ENCODE measurements at places on chromosomes 4 and X. TPM values are rescaled to one million over a fixed set of nuclear protein-coding genes. Genes with fewer than 3 reads are reported as not detected.

GRCh38 chr4:9964879-9965278 lies 56.4 kb downstream of the SLC2A9 start:
- DNase-seq: no peak

DNA sequence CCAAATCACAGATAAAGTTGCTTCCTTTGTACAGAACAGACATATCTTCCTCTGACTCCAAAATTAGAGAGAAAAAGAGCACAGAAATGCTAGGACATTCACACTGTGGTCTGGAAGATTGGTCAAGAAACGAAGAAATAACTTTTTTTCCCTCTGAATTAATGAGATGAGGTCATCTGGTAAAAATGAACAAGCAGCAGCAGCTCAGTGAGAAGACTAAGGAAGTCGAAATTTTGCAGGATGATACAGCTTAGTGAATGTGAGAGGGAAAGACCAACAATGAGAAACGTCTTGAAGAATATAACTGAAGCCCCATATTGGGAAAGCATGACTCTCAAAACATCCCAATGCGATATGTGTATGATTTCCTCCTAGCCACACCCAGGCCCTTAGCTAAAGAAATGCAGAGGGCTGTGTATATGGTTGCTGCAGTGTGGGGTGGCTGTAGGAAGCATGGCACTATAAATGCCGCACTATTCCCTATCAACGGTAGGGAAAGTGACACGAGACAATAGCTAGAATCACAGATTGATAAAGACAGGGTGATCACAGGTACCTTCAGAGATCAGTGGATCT lies 208.6 kb downstream of the VEGFC start:
- DNase-seq: no peak

DNA sequence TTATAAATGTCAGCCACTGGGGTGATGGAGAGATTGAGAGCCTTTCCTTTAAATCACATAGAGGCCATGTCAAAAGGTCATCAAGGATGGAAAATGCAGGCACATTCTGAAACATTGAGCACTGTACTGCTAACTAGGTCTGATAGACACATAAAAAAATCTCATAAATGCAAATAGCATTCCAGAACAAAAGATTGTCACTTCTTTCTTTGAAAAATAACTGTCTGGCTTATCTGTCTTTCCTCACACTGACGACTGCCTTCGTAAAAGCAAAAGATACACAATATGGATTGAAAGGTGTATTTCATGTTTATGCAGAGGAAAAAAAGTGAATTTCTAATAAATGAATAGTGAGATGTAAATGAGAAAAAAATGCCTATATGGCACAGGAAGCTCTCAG lies 59.9 kb downstream of the PABPC4L start:
- DNase-seq: no peak

DNA sequence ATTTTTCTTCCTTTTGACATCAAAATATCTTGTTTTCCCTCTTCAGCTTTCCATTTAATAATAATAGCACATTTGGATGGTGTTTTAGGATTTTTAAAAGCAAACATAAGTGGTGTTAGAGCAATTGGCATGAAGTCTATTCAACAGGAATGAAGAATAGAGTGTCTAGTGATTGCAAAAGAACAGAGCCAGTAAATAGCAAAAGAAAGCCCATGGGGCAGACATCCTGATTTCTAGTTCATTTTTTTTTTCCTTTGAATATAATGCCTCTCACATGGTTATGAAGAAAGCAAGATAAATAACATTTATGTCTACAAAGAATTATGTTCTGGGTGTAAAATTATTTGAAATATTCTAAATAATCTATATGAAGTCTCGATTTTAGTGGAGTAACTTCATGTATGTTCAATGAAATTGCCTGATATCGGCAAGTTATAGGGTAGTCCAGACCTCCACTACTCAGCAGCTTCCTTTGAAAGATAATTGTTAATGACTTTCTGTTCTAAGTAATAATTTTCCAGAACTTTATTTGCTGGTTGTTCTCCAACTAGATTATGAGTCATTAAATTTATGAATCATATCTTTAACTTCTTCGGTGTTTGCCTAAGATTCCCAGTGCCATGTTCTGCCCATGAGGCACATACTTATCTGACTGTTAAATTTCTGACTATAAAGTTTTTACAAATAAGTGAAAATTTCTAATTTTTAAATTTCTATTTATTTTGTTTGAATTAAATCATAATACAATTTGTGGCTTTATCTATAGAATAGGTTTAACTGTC lies 587.9 kb downstream of the TLL1 start:
- DNase-seq: no peak

The KLHL4 gene
- 6.5 TPM for polyA plus RNA-seq

GRCh38 chr4:186134861-186135260 lies 30.4 kb downstream of the FAM149A start:
- no peak for DNase-seq

DNA sequence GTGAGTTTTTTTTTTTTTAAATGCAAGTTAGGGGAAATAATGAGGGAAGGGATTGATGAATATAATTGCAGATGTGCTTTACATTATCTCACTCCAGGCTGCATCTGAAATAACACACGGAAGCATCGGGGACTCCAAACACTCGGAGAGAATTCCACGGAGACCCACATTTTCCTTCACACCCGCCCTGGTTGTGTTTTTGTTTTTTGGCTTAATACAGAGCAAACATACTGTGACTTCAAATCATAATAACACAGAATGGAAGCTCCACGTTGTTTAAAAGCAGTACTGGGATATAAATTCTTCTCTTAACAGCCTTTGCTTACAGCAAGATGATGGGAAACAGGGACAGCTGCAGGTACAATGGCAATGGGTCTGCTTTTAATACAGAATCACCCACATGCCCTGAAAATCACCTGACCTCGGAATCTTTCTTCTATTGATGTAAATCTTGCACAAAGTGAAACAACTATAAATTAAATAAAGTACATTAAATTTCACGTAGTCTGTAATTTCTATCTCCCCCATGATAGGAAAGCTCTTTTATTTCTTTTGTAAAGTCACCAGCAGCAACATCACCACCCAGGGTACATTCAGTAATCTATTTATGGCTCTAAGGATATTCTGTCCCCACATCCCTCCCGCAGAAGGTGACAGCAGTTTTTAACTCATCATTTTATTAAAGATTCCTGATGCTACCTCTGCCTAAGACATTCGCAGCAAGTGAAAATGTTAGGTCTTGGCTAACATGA lies 119.3 kb downstream of the ZNF827 start:
- no peak for DNase-seq

- DNase-seq: no peak
Observed at GRCh38 chrX:101759000-101759399, 99.3 kb upstream of the ARMCX2 start.

GRCh38 chrX:27463187-27463586 lies at the start of gene PPP4R3C:
PPP4R3C (minus strand) TSS chrX:27463341; CDS start chrX:27463296, 45 bp downstream.
- DNase-seq: no peak

DNA sequence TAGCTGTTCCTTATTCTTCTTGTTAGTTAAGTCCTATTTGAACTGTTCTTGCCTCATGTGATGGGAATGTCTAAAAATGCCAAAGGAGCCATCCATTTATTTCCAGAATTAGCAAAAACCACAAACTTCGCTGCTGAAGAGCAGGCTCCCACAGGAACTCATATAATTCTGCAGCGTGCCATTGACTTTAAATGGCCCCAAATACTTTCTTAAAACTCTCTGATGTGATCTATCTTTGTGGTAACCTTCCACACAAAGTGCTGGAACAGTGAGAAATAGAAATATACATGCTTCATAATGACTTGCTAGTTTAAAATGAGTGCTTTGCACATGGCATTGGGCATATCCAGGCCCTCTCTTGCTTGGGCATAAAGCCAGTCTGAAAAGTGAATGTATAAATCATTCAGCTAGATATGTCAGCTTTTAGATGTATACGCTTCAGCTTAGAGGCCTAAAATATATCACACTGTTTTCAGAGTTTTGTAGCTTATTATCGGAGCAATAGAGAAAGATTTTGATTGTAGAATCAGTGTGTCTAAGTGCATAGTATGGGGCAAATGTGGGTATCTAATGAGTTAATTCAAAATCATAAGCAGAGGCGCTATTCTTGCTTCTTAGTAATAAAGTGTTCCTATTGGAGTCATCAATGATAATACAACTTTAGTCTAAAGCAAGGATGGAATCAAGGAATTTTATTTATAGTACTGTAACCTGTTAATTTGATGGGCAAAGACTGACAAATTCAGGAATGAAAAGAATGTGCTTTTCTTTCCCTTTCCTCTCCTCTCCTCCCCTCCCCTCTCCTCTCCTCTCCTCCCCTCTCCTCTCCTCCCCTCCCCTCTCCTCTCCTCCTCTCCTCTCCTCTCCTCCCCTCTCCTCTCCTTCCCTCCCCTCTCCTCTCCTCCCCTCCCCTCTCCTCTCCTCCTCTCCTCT lies 392.2 kb upstream of the ZFP42 start:
- no peak for DNase-seq

DNA sequence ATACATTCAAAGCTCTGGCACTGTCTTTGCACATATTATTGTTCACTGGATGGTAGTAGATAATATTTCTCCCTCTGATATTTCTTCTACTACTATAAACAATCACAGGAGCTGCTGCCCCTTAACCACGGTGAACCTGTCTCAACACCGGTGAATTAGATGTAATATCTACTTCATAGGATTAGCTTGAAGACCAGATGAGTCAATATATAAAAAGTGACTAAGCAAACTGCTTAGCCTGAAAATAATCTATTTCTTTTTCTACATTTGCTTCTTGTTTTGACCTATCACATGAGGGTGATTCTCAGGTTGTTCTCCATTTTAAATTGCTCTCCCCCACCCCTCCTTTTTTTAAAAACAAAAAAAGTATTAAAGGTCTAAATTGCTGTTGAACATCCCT lies 645.5 kb downstream of the ANKRD50 start:
- no peak for DNase-seq

- no peak for DNase-seq
Observed at GRCh38 chrX:40282946-40283660, 185.3 kb upstream of the BCOR start.

DNA sequence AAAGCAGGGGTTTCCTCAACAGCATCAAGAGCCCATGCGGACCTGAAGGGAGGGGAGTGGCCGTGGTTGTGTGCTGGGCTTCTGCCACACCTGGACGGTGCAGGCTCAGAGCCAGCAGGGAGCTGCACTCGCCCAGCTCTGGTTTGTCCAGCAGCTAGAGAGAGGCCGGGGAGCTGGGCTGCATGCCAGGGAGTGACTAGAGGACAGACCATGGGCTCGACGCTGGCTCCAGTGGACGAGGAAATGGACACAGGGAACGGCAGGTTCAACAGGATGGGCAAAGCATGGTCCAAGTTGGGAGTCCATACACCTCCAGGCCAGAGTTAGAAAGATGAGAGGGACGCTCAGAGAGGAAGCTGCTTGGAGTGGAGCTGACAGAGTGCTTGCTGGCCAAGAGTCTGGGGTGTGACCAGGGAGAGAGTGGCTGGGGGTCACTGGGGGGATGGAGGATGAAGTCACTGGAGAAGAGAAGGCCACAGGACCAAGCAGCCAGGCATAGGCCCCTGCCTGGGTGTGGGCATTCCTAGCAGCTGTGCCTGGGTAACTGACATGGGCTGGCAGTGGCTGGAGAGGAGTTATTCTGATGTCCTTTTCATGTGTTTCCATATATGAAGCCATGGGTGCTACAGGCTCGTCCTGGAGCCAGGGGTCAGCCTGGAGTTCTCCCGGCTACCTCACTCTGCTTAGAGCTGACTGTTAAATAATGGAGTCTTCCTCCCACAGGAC lies 42.8 kb downstream of the HTT-AS start:
- no peak for DNase-seq

GRCh38 chrX:151153086-151153485 lies 23.3 kb upstream of the GPR50 start:
- DNase-seq: no peak

The PCYT1B gene
- 3.1 TPM for polyA plus RNA-seq

DNA sequence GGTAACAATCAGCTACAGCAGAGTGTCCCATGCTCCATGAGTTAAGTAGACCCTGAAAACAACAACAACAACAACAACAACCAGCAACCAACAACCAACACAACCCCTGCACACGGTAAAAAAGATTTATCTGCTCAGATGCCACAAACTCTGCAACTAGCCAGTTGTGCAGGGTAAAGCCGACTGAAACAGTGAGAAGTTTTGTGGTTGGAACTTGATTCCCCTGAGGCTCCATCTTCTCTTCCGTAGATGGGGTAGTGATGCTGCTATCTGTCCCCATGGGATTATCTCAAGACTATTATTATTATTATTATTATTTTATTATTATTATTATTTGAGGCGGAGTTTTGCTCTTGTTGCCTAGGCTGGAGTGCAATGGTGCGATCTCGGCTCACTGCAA lies 50.6 kb upstream of the RAPGEF2 start:
- DNase-seq: no peak

GRCh38 chr4:166049036-166049435 lies 176.0 kb downstream of the TLL1 start:
- no peak for DNase-seq

DNA sequence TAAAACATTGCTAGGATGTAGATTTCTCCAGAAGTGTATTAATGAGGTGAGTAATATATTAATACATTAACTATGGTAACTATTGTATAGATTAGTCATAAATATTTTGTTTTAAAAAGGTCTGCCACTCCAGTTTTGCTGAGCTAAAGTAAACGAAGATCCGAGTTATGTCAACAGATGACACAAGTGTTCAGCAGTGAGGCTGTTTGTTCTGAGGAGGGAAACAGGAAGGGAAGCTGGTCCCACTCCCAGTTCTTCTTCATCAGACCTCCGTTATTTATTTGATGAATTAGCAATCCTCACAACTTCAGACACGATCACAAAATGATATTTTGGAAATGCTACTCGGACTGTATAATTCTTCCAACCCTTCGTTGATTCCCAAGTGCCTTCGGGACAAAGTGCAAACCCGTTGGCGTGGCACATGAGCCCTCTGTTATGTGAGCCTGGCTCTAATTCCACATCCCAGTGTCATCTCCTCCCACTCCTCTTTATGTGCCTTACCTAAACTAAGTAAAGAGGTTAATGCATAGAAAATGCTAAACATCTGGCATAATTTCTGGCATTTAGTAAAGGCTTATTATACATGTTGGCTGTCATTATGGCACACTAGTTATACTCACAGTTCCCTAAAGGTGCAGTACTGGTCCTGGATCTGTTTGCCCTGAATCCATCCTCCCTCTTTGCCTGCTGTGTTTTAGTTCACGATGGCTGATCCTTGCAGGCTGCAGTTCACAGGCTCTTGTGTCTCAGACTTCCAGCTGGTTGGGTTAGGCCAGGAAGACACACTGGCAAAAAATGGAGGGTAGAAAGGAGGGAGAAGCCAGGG lies 190.6 kb upstream of the LNX1 start:
- DNase-seq: no peak

- DNase-seq: no peak
Observed at GRCh38 chr4:48752246-48752645, 27.8 kb downstream of the FRYL start.

DNA sequence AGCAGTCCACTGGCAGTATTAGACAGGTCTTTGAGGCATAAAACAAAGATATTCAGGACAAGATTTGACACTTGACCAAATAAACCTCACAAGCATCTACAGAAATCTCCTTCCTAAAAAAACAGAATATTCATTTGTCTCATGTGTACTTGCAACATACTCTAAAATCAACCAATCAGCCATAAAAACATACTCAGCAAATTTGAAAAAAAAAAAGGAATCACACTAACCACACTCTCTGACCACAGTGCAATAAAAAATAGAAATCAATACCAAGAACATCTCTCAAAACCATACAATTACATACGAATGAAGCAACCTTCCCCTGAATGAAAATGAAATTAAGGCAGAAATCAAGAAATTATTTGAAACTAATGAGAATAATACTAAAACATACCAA lies 591.3 kb downstream of the FAM133A start:
- no peak for DNase-seq

GRCh38 chr4:70138751-70139150 lies 15.3 kb upstream of the PRR27 start:
- no peak for DNase-seq

GRCh38 chr4:15674046-15674445 lies 7.6 kb upstream of the FAM200B start:
- DNase-seq: no peak

Measured in right renal cortex interstitium (tissue), 3 donors.